ENCODE measurements at places on chromosomes 4 and X.

- DNase-seq = no peak
These were observed 196.4 kb downstream of the DTHD1 start for GRCh38 chr4:36477861-36478260.

DNA sequence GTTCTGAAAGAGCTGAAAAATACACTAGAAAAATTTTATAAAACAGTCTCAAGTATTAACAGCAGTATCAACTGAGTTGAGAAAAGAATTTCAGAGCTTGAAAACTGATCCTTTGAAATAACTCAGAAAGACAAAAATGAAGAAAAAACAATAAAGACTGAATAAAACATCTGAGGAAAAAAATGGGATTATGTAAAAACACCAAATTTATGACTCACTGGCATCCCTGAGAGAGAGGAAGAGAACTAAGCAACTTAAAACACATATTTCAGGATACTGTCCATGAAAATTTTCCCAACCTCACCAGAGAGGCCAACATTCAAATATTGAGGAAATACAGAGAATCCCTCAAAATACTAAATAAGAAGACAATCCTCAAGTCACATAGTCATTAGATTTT lies 22.9 kb downstream of the PABPC4L start:
- DNase-seq = no peak

- no peak for DNase-seq
These were observed 36.4 kb upstream of the RBM41 start for GRCh38 chrX:107154787-107155620.

GRCh38 chrX:3244203-3244743 lies 102.2 kb downstream of the MXRA5 start:
- DNase-seq = no peak

DNA sequence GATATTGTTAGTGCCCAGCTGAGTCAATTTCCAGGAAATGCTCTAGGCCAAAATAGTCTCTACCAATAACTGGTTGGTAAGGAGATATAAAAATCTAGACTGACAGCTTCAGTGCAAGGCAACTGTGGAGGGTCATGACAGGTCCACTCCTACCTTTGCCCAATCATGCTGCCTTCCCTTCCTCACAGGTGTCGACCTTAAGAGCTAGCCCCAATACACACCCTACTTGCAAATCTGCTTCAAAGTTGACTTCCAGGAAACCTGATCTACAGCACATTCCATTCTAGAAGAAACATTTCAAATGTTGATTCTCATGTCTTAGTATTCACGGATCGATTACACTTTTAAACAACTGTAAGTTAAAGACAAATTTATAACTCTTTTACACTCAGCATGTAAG lies 1455.5 kb downstream of the TECRL start:
- DNase-seq = no peak

- no peak for DNase-seq
These were observed 46.9 kb upstream of the HSD17B10 start for GRCh38 chrX:53481093-53481492.

GRCh38 chrX:15515931-15516330 lies 15.3 kb downstream of the BMX start:
- DNase-seq = no peak

DNA sequence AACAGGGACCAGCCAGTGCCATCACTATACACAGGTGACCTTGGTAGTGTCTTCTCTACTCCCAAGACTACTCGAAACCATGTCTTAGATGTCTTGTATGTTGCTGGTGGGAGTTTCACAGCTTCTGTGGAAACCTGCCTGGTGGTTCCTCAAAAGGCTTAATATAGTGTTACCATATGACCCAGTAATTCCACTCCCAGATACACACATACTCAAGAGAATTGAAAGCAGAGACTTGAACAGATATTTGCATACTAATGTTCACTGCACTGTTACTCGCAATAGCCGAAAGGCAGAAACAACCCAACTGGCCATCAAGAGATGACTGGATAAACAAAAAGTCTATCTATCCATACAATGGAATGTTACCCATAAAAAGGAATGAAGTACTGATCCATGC lies 3.1 kb downstream of the TFDP3 start:
- DNase-seq = no peak
